Stimulated activated CD4-positive, alpha-beta T cell treated with anti-CD3 and anti-CD28 coated beads, Interleukin-12 subunit alpha, Interleukin-12 subunit beta, amount 100 ng/mL, for 24 hours (primary cell): ENCODE measurements at places on chromosomes 1 and 21.
A peak's percentile ranks its signal among the peaks of the same experiment; 100 is the strongest.

DNA sequence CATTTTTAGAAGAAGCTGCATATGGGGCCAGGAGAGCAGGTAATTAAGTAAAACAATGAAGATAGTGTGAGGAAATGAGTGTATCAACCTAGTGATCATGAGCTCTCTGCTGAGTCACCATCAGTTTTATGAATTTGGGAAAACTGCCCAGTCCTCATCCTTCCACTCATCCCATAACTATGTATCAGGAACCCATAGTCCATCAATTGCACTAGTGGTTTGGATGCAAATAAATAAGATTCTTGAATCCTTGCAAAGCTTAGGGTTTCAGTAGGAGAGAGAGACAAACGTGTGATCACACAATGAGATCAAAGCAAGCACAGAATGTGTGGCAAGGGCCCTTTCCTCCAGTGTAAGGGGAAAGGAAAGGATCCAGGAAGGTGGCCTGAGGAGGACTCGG is 145.6 kb downstream of the ZZZ3 start:
- no peak for DNase-seq

GRCh38 chr1:112501810-112502641 is 6.7 kb upstream of the WNT2B start:
- DNase-seq: peak; percentile 51

GRCh38 chr1:57082711-57083439 is 117.1 kb upstream of the C8B start:
- DNase-seq: no peak

DNA sequence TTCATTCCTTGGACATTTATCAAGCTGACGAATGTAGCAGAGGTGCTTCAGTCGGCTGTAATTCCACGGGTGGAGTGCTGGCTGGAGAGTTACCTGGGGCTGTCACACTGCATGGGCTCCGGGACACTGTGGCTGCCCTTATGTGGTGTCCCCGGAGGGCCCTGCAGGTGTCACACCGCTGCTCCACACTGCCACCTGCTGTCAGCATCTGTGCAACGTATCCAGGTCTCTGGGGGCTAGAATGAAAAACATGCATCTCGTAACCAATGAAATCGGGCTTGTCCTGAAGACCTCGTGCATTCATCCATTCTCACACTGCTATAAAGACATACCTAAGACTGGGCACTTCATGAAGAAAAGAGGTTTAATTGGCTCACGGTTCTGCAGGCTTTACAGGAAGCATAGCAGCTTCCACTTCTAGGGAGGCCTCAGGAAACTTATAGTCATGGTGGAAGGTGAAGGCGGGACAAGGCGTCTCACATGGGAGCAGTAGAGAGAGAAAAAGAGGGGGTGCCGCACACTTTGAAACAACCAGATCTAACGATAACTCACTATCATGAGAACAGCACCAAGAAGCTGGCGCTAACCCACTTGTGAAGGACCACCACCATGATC is 46.7 kb upstream of the PCBP3 start:
- DNase-seq: peak; percentile 81

GRCh38 chr1:154199563-154199879 is 6.6 kb downstream of the CFAP141 start:
- DNase-seq: no peak
